ENCODE measurements at places on chromosomes 6 and 20.

DNA sequence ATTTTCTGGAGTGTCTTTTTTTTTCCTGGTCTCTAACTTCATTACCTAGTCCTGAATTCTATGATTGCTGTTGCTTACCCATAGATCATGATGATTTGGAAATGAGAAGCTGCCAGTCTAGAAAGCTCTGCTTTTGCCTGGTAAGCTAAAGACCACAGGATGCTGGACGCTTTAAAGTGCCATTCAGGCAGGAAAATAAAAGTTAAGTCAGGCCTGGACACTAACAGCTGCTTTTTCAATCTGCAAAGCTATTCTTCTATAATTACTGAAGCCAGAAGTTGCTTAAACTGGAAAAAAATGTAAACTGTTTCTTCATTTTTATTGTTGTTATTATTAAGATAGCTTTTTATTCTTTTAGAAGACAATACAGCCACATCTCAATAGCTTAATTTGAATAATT lies 129.8 kb upstream of the SPACA1 start:
- DNase-seq, result no peak

DNA sequence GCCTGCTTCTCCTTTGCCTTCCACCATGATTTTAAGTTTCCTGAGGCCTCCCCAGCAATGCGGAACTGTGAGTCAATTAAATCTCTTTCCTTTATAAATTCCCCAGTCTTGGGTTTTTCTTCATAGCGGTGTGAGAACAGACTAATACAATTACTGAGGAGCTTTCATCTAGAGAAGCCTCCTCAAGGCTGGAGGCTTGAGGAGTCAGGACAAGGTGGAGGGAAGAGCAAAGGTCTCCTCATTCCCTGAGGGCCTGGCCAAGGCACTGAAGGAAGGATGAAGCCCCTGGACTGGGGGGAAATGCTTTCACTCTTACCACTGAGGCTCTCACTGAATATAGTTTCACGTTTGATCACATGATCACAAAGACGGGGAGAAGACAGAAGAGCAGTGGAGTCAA lies 118.2 kb downstream of the MAN1A1 start:
- no peak for DNase-seq

GRCh38 chr20:33704197-33704924 lies 15.7 kb downstream of the PXMP4 start:
- DNase-seq, result no peak

- DNase-seq, result no peak
Measured at GRCh38 chr6:41373919-41374617, 38.7 kb downstream of the NCR2 start.
